ENCODE measurements at places on chromosomes 1 and 21. TPM values are rescaled to one million over a fixed set of nuclear protein-coding genes. Genes with fewer than 3 reads are reported as not detected.

- no peak overlapping the region for H3K4me3 ChIP-seq
- DNase-seq: no peak
- H3K36me3 ChIP-seq: no peaks in the 10 kb centered on the region
- H3K27me3 ChIP-seq: peaks cover 7% of the 10 kb centered on the region
Observed at GRCh38 chr21:32908534-32908933, 117.2 kb upstream of the OLIG2 start.

DNA sequence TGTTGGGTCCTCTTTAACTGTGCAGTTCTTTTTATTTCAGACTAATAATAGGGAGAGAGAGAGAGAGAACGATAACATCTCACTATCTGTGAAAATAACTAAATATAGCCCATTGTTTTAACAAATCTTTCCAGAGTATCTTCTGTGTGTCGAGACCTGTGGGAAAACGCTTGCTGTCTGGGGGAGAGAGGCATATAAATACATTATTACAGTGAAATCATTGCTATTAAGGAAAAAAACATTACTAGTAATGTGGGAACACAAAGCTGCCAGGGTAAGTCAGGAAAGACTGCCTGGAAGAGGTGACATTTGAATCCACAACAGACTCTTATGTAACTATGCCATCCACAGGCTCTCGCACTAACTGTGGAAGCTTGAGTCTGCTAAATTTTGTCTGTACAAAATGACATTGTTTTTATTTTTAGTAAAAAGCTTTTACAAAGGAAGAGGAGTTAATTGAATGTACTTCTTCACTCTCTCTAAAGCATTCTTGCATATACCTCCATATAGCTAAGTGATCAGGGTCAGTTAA is 59.8 kb upstream of the PGD start:
- peaks cover 7% of the 10 kb centered on the region for H3K36me3 ChIP-seq
- no peak for DNase-seq
- no peak overlapping the region for H3K27ac ChIP-seq

DNA sequence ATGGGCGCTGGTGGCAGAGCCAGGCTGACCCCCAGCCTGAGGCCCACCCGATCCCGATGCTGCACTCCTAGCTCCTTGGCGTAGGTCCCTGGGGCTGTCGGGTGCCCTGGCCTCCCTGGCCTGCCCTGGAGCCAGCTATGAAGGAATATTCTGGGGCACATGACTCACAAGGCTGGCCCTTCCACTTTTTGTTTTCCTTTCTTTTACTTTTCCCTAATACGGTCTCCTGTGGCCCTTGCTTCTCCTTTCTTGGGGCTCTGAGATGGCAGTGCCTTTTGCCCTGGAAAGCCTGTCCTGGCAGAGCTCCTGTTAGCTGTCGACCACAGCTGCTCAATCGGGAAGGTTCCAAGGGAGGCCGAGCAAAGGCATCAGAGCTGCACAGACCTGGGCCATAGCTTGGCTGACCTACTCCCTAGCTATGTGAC is 22.1 kb downstream of the ARHGEF10L start:
- H3K27me3 ChIP-seq: peaks cover 32% of the 10 kb centered on the region
- H3K4me1 ChIP-seq: no peaks in the 10 kb centered on the region
- H3K27ac ChIP-seq: no peak overlapping the region
- DNase-seq: no peak
- H3K4me3 ChIP-seq: no peak overlapping the region

GRCh38 chr1:47434051-47434842 is 3.6 kb upstream of the FOXD2 start:
- H3K4me3 ChIP-seq: no peak overlapping the region
- H3K36me3 ChIP-seq: peaks cover 2% of the 10 kb centered on the region
- no peak overlapping the region for H3K27ac ChIP-seq
- no peaks in the 10 kb centered on the region for H3K27me3 ChIP-seq
- DNase-seq: no peak
- peaks cover 36% of the 10 kb centered on the region for H3K4me1 ChIP-seq

DNA sequence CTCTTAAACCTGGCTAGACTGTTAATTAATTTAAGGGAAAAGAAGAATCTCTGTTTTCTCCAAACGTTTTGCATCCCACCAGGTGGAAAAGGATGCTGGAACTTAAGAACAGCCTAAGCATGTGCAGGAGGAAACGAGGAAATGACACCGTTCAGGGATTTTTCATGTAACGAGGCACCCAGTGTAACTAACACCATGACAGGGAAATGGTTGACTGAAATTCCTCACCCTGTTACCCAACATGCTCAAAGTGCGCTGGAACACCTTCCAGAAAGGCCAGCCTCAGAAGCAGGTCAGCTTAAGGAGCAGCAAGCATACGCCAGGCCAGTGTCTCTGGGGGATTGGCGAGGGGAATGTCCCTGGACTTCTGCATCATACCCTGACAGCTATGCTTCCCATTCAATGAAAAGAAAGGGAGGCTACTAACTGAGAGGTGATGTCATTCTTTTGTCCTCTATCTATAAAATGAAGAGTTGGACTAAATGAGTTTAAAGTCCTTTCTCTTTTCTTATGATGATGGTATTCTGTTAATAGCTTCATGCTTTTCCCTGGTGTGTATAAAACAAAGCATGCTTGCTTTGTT is 21.6 kb downstream of the TNN start:
- no peaks in the 10 kb centered on the region for H3K36me3 ChIP-seq
- no peak overlapping the region for H3K4me3 ChIP-seq
- DNase-seq: no peak
- H3K27me3 ChIP-seq: peaks cover 11% of the 10 kb centered on the region
- no peak overlapping the region for H3K27ac ChIP-seq
- H3K4me1 ChIP-seq: no peaks in the 10 kb centered on the region

Gene BEND5
- 0.70 TPM for total RNA-seq

Gene KMO
- total RNA-seq: not detected

Gene TMEM82
- not detected for total RNA-seq

- DNase-seq: no peak
- no peaks in the 10 kb centered on the region for H3K36me3 ChIP-seq
- no peaks in the 10 kb centered on the region for H3K27me3 ChIP-seq
- H3K27ac ChIP-seq: no peak overlapping the region
- H3K4me1 ChIP-seq: peaks cover 28% of the 10 kb centered on the region
- no peak overlapping the region for H3K4me3 ChIP-seq
Observed at GRCh38 chr1:8671306-8671917, 146.0 kb downstream of the RERE start.

Gene CYP4B1
- total RNA-seq: not detected

DNA sequence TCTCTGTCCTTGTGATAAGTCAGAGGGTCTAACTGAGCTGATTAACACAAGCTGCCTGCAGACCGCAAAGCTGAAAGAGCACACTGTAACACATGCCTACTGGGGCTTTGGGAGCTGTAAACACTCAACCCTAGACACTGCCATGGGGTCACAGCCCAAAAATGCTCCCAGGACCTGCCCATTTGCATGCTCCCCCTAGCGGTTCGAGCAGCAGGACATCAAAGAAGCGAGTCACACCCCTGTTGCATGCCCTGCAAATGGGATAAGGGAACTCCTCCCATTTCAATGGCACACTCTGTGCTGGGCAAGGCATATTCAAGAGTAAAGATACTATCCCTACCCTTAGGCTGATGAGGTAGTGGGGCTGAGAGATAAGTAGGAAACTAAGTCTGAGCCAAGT is 22.8 kb downstream of the LCE3E start:
- DNase-seq: no peak
- peaks cover 36% of the 10 kb centered on the region for H3K27me3 ChIP-seq
- no peaks in the 10 kb centered on the region for H3K4me1 ChIP-seq
- no peak overlapping the region for H3K4me3 ChIP-seq
- H3K36me3 ChIP-seq: no peaks in the 10 kb centered on the region

DNA sequence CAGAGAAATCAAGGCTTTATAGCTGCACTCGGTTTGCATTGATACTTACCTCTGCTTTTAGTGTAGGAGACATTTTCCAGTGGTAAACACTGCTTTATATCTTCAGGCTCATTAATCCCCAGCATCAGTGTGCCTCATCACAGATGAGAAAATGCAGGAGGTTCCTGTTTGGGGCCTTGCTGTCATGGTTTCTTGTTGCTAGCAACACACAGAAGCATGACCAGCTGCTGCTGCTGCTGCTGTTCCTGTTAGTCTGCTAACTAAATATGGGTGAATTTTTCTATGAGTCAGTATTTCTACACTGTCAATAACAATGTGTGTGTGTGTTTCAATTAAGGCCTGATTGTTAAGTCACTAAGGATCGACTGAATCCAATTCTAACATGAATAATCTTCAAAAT is 85.8 kb upstream of the RGS1 start:
- peak overlapping the region; percentile 16 for H3K27ac ChIP-seq
- DNase-seq: no peak
- peaks cover 4% of the 10 kb centered on the region for H3K4me1 ChIP-seq
- H3K4me3 ChIP-seq: no peak overlapping the region

- no peaks in the 10 kb centered on the region for H3K27me3 ChIP-seq
- H3K36me3 ChIP-seq: no peaks in the 10 kb centered on the region
- H3K4me1 ChIP-seq: peaks cover 42% of the 10 kb centered on the region
Observed at GRCh38 chr1:225467193-225468020, 39.6 kb upstream of the LBR start.

DNA sequence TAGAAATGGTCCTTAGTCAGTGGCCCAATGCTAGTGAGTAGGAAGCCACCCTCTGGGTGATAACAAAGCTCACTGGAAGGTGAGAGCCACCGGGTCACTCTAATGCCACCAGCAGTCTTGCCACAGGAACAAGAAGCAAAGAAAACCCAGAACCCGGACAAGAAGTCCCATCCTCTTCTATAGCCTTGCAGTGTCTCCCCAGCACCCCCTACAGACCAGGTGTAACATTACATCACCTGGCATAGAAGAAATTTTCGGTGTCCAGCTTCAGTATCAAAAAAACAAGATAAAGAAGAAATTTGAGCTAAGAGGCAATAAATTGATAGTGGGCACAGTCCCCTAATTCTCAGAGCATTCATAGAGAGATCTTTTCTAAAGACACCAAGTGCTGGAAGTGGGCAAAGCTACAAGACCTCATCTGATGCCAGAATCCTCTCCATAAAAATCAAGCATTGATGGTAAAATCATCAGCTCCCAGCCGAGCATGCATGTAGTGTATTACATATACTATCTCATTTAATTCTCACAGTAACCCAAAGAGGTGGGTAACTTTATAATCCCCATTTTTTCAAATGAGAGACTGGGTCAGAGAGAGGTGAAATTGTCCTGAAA is 491.0 kb downstream of the MATN1 start:
- no peak overlapping the region for H3K27ac ChIP-seq
- H3K36me3 ChIP-seq: no peaks in the 10 kb centered on the region
- no peak for DNase-seq
- peaks cover 2% of the 10 kb centered on the region for H3K4me1 ChIP-seq
- peaks cover 30% of the 10 kb centered on the region for H3K27me3 ChIP-seq
- H3K4me3 ChIP-seq: no peak overlapping the region

- H3K4me1 ChIP-seq: peaks cover 2% of the 10 kb centered on the region
- H3K4me3 ChIP-seq: no peak overlapping the region
- H3K36me3 ChIP-seq: peaks cover 3% of the 10 kb centered on the region
- H3K27ac ChIP-seq: no peak overlapping the region
Observed at GRCh38 chr1:210407207-210407886, 78.6 kb downstream of the HHAT start.

DNA sequence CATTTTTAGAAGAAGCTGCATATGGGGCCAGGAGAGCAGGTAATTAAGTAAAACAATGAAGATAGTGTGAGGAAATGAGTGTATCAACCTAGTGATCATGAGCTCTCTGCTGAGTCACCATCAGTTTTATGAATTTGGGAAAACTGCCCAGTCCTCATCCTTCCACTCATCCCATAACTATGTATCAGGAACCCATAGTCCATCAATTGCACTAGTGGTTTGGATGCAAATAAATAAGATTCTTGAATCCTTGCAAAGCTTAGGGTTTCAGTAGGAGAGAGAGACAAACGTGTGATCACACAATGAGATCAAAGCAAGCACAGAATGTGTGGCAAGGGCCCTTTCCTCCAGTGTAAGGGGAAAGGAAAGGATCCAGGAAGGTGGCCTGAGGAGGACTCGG is 145.6 kb downstream of the ZZZ3 start:
- H3K36me3 ChIP-seq: peaks cover 2% of the 10 kb centered on the region
- DNase-seq: no peak
- H3K4me1 ChIP-seq: peaks cover 3% of the 10 kb centered on the region
- H3K27ac ChIP-seq: no peak overlapping the region
- H3K4me3 ChIP-seq: no peak overlapping the region

DNA sequence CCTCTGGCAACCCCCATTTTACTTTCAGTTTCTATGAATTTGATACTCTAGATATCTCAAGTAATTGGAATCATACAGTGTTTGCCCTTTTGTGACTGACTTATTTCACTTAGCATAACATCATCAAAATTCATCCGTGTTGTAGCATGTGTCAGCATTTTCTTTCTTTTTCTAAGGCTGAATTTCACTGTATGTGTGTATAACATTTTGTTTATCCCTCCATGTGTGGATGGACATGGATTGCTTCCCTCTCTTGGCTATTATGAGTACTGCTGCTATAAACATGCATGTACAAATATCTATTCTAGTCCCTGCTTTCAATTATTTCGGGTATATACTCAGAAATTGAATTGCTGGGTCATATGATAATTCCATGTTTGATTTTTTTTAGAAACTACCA is 97.3 kb downstream of the MAP3K21 start:
- H3K36me3 ChIP-seq: peaks cover 2% of the 10 kb centered on the region
- no peak for DNase-seq
- peaks cover 40% of the 10 kb centered on the region for H3K27me3 ChIP-seq
- no peak overlapping the region for H3K27ac ChIP-seq

Gene NBPF10
- total RNA-seq: 5.6 TPM

DNA sequence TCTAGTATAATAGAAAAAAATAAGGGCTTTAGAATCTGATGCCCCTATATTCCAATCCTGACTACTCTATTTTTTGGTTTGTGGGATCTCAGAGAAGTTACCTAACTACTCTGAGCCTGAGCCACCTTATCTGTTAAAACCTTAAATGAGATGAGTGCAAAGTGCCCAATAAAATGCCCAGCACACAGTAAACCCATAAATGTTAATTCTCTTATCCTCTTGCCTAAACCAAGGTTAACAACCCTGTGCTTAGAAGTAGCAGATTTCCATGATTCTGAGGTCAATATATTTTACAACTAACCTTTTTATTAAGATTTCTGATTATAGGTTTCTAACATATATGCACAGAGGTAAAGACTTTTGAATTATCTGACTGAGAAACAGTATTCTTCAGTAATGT is 35.8 kb downstream of the DOCK7 start:
- H3K27ac ChIP-seq: no peak overlapping the region

GRCh38 chr1:63010913-63011660 is 227.2 kb downstream of the ATG4C start:
- no peaks in the 10 kb centered on the region for H3K4me1 ChIP-seq
- no peak for DNase-seq
- no peaks in the 10 kb centered on the region for H3K36me3 ChIP-seq
- H3K4me3 ChIP-seq: no peak overlapping the region

Gene OR14K1
- total RNA-seq: not detected

Gene FLG2
- not detected for total RNA-seq

DNA sequence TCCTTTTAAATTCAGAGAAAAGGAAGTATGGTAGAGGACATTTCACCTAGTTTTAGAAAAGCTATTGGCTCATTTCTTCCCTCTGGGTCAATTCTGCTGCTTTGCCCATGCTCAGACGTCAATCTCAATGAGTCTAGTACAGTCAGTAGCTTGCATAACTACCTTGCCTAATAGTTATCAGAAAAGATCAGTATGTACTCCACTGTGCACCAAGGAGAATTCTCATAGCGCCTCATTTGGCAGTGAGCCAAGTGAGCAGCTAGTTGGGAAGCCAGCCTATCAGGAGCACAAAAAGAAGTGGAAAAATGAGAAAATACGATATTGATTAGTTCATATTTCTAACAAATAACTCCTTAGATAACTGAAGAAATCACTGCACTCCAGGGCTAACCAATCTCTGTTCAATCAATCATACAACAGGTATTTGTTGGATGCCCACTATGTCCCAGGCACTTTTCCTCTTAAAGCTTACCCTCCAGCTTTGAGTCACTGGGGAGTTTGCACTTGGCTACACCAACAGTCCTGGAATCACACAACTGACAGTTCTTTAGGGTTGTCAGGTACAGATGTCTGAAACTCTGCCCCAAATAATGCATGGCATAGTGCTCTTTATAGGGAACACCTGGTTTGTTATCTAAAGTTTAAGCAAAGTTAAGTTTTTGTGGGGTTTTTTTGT is 50.2 kb downstream of the PRDX6 start:
- no peak for DNase-seq
- H3K4me1 ChIP-seq: peaks cover 18% of the 10 kb centered on the region
